ENCODE measurements at places on chromosomes 1 and 21. TPM values are rescaled to one million over a fixed set of nuclear protein-coding genes. Genes with fewer than 3 reads are reported as not detected.

PPIAL4G gene
- polyA plus RNA-seq = not detected

DNA sequence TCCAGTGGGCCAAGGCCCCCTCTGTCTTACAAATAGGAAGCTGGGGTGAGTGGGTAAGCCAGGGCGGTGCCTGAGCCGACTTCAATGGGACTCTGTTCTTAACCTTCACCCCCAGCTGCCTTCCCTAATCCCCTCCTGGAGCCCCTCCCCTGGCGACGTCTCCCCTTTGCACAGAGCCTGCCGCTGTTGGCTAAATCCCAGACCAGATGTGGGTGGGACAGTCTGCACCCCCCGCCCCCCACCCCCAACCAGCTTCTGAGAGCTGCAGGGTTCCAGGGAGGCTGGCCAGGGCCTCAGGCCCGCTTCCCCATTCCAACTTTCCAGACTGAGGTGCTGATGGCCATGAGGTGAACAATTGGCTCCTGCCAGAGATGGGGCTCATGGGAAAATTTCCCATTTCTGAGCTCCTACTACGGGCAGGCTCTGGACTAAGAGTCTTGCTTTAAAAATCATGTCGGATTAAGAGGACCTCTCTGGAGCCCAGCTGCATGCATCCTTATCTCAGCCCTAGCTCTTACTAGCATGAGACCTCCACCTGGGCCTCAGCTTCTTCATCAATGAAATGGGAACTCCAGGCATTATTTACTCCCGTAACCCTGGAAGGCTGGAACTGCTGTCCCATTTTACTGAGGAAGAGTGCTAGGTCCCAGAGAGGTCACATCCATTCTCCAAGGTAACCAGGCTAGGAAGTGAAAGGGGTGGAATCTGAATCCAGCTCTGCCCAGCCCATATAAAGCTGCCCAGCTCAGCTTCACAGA is 6.4 kb downstream of the COL8A2 start:
- no peak for DNase-seq

DNA sequence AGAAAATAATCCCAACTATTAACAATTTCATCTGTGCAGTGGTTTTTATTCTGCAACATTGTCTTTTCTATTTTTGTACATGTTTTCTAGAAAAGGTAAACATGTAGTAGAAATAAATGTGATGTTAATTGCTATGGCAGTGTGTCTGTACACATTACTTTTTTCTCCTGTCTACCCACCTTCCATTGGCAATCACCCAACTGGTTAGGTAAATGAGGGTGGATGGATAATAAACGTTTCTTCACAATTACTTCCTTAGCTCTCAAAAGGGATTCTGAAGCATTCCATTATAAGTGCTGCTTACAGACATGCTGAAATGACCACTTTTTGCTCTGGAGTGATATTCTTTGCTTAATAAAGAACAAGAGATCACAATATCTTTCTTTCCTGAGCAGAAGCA is 61.4 kb downstream of the MAGI3 start:
- no peak for DNase-seq

DNA sequence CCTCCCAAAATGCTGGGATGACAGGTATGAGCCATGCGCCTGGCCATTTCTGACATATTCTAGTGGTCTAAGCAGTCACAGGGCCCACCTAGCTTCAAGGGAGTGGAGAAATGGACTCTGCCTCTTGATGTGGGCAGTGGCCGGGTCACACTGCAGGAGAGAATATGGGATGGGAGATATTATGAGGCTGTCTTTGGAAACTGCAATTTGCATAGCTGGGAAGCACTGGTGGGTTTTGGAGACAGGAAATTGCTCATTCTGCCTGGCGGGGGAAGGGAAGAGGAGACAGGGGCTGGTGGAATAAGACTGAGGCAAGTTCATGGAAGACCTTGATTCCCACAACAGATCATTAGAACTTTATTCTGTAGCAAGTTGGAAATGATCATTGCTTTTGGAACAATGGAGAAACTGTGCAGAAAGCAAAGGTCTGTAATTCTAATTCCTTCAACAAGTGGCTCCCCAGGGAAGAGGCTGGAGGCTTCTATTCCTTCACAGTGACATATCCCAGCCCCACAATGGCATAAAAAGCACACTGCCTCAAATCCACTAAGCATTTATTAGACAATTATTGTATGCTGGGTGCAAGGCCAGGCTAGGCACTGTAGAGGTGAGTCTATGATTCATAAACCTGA is 10.5 kb downstream of the NCMAP start:
- DNase-seq = no peak

- no peak for DNase-seq
These were observed 289.5 kb downstream of the PAPPA2 start for GRCh38 chr1:176752505-176752904.

- DNase-seq = no peak
These were observed 56.4 kb downstream of the IVNS1ABP start for GRCh38 chr1:185260611-185261010.

OR6N1 gene
- not detected for polyA plus RNA-seq

GRCh38 chr1:173997791-173998190 is 24.4 kb downstream of the RC3H1 start:
- DNase-seq = no peak

DNA sequence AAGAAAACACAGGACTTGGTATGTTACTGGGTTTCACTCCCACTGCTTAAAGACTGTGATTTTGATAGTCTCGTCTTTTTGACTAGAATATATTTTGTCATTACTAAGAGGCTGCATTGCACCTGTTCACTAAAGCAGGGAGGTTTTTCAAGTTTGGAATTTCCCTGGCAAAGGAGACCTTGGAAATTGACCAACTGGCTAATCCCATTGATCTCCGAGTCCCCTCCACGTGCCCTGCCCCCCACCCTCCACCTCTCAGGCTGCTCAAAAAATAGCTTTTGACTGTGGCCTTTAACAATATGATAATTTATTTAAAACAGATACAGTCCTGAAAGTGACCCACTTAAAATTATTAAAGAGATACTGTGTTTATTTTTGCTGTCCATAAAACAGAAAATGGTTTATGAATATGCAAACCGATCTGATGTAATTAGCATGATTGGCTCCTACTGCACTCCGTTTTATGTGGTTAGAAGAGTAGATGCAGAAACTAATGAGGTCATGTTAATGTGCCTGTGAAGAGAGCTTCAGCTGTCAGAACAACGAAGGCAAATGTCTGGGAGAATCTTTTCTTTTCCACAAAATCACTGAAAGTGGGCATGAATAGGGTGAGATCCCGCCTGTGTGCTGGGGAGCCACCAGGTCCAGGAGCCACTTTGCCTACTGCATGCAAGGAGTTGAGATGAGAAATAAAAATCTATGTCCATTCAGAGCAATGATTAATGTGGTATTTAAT is 361.5 kb downstream of the RRAGC start:
- DNase-seq = no peak

RHBDL2 gene
- 0.12 TPM for polyA plus RNA-seq

DNA sequence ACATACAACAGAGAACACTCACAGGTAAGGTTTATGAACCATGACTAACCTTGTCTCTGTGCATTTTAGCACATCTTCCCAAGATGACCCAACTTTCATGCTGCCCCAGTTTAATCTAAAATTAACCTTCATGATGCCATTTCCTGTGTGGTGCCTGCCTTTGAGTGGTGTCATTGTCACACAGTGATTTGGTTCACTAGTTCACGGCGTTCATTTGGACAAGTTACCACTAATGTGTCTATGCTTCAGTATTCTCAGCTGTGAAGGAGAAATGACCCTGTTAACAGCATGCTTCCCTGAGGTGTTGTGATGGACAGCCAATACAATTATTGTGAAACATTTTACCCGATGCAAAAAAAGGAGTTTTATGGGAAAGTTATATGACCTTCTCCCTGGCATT is 693.1 kb downstream of the RWDD3 start:
- DNase-seq = no peak

DNA sequence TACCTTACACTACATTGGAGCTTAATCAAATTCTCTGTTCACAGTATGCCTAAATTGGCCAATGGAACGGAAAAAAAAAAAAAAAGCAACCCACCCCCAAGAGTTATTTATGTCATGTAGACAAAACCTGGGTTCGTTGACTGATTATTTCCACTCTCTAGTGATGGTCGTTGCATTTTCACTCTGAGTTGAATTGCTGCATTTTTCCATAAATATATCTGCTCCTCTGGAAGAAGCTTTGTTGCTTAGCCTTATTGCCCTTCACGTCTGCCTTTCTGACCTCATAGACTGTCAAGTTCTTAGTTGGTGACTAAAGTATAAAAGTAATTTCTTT is 90.2 kb upstream of the RUNX1 start:
- no peak for DNase-seq

GRCh38 chr1:203316626-203317093 is 11.3 kb downstream of the BTG2 start:
- no peak for DNase-seq

GRCh38 chr1:154628121-154628405 is 20.1 kb upstream of the ADAR start:
- DNase-seq = no peak

SAMD13 gene
- polyA plus RNA-seq = 0.42 TPM

BSND gene
- polyA plus RNA-seq = not detected

IL20 gene
- not detected for polyA plus RNA-seq

DNA sequence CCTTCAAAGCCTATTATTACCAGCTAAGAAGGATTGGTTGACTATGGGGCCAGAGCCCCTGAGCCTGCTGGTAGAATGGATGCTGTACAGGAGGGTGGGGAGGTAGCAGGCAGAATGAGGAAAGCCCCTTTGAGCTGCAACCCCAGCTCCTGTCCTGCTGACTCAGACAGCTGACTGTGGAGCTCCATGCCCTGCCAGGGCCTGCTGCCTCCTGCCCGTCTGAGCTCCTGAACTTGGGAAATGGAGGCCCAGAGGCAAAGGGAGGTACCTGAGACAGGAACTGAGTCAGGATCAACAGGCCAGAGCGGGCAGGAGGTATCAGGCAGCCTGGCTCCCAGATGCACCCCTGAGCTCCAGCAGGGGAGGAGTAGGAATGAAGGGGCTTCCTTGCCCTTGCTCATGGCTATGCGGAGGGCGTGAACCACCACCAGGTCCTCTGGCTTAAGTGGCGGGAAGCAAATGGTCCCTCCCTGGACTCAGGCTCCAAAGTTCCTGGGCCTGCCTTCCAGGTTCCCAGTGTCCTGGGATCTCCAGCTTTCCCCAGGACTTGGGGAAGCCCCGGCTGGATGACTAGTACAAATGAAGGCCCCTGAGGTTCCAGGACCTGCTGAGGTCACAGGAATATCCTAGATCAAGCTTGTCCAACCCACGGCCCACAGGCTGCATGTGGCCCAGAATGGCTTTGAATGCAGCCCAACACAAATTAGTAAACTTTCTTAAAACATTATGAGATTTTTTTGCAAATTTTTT is 3.9 kb upstream of the SFN start:
- no peak for DNase-seq

Data from heart left ventricle (tissue), 16 donors.